ENCODE measurements at places on chromosomes 2 and 18.

GRCh38 chr18:11994703-11995444 is 13.6 kb downstream of the IMPA2 start:
- DNase-seq: no peak

GRCh38 chr2:102179788-102180686 is 6.8 kb upstream of the IL1RL2 start:
- no peak for DNase-seq

GRCh38 chr18:61676773-61677434 is 215.9 kb downstream of the RNF152 start:
- DNase-seq: no peak

GRCh38 chr2:217705461-217705860 is 297.3 kb downstream of the TNS1 start:
- no peak for DNase-seq

DNA sequence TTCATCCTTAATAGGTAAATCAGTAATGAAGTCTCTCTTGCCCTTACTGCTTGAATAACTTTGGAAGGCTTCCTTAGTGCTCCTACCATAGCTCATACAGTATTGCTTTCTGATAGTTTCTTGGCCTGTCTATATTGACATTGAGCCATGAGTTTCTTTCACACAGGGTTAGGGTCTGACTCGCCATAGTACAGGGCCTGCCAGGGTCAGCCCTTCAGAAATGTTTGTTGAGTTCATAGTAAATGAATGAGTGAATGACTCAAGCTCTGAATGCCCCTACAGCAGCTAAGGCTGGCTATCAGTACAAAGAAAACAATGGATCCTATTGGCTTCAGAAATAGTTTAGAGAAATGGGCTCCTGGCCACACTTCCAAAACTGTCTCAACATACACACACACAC is 65.0 kb upstream of the LRATD1 start:
- no peak for DNase-seq

DNA sequence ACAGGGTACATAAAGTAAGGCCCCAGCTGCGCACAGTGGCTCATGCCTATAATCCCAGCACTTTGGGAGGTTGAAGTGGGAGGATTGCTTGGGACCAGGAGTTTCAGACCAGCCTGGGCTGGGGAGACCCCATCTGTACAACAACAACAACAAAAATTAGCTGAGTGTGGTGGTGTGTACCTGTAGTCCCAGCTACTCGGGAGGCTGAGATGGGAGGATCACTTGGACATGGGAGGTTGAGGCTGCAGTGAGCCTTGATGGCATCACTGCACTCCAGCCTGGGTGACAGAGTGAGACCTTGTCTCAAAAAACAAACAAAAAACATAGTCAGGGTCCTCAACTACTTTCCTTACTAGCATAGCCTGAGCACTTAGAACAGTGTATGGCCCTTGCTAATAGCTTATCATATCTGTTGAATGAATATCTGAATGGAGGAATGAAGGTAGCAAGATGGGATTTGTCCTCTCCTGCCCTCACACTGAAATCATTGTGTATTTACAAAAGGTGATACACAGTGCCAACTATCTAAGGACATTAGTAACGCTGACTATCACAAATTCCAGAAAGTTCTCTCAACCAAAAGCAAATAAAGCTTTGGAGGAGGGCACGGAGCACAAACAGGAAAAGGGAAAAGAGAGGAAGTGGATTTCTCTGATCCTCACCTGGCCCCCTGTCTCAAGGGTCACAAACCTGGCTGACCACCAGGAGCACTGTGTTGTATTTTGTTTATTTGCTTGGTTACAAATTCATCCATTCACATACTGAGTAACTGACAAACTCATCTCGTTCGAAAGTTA is 38.1 kb downstream of the L3MBTL4 start:
- no peak for DNase-seq

- DNase-seq: no peak
Measured at GRCh38 chr2:80293039-80293438, 11.5 kb downstream of the LRRTM1 start.

DNA sequence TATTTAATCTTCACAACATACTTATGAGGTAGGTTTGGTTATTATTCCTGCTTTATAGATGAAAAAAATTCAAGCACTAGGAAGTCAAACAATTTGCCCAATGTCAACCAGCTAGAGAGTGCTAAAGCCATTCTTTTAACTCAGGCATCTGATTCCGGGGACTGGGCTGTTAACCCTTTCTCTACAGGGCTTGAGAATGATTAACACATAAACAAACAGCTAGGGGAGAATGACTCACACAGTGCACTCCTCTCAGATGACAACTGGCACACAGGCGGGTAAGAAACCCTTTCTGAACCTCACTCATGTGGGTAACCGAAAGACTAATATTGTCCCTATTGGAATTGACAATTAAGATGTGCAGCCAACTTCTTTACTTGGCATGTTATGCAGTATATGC is 86.3 kb upstream of the FSHR start:
- DNase-seq: no peak

GRCh38 chr2:54419855-54420523 is 36.1 kb upstream of the SPTBN1 start:
- no peak for DNase-seq

- peak; percentile 55 for DNase-seq
Measured at GRCh38 chr2:54471221-54471711, 15.1 kb downstream of the SPTBN1 start.

DNA sequence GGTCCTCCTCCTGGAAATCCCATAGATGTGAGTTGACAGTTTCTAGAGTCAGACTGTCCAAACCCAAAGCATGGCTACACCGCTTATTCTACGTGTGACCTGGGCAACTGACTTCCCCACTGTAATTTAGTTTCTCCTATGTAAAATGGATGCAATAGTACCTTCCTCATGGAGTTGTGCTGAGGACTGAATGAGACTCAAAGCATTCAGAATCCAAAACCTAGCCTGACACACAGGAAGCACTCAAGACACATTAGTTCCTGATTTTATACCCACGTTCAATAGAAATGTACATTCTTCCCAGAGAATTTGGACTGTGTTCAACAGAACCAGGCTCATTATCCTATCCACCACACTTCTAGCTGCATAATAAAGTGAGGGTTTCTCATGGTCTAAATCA is 88.8 kb downstream of the STK39 start:
- no peak for DNase-seq

DNA sequence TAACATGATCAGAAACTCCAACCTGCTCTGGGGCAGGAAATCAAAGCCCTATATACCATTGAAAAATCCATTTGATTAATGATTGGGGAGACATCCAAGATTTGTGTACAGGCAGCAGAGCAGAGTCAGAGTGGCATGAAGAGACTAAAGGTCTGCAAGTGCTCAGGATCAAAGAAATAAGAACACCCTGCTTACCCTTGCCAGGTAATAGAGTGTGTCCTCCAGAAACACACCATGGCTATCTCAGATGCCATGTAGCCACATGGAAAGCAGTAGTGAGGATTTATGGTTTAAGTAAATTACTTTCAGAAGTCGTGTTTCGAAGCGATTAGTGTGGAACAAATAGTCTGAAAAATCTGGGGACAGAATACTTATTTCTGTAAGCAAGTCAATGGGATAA is 592.9 kb downstream of the SUCLG1 start:
- DNase-seq: no peak

- DNase-seq: no peak
Measured at GRCh38 chr18:74689251-74689650, 91.6 kb downstream of the ZNF407 start.

DNA sequence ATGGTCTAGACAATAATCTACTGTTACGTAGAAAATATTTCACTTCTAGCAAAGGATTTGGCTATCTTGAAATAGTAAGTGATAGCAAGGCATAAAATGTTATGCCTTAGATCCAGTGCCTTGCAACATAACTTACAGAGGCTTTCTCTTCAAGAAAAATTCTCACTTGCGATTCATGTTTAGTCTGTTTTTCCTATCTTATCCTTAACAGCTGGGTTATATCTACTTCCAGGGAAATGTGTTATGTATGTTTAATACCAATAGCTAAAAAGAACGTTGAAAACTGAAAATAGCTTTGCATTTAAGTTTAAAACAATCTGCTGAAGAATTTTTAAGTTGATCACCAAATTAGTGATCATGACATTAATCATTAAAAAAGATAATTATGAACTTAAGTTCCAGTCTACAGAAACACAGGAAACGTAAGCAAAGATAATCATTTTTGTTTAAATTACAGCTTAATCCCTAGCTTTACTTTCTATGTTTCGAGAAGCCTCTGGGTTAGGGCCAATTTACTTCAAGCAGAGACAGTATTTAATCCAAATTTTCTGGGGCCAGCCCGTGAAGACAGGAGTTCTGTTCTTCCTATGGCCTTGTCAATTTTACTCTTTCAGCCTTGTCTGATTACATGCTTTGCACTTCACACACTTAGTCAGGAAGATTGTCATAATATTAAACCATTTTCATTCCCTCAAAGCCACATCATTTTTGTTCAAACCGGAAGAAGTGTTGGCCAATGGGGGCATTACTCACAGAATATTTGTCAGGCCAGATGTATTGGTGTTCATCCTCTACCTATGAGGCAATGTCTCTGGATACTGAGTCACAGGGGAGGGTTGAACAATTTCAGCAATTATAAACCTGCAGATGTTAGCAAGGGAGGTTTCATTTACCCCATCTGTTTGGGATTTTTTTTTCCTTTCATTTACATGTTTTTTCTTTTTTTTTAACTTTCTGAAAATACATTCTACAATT is 1132.9 kb upstream of the ZEB2 start:
- no peak for DNase-seq

- no peak for DNase-seq
Measured at GRCh38 chr2:225236769-225237323, 162.7 kb upstream of the NYAP2 start.

DNA sequence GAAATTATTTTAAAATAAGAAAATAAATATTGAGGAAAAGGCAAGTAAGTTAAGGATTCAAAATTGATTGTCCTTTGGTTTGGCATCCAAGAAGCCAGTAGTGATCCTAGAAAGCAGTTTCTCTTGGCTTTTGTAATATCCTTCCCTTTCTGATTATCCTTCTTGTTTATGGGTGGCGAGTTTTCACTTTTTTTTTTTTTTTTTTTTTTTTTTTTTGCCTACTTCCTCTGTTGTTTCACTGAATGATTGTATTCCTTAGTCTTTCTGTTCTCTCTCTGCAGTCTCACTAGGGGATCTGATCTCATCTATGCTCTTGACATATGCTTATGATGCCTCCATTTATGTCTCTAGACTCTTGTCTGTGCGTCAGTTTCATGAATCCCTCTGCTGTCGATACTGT is 4.2 kb downstream of the NAPG start:
- DNase-seq: no peak
